Breast epithelium (tissue), 4 donors: ENCODE measurements at places on chromosomes 4 and X. TPM values are rescaled to one million over a fixed set of nuclear protein-coding genes. Genes with fewer than 3 reads are reported as not detected.

Gene GATA1
- total RNA-seq = not detected

Gene PRAF2
- total RNA-seq = 5.9 TPM

Gene CACNA1F
- total RNA-seq = 0.48 TPM

Gene RHOXF2
- total RNA-seq = not detected

Gene FAM114A1
- total RNA-seq = 85.9 TPM

Gene ZFP92
- 1.3 TPM for total RNA-seq

Gene CXCL10
- not detected for total RNA-seq

GRCh38 chrX:34859191-34859590, 83.4 kb upstream of the FAM47B start:
- peaks cover 28% of the 10 kb centered on the region for H3K27me3 ChIP-seq
- DNase-seq = no peak
- H3K4me1 ChIP-seq = no peaks in the 10 kb centered on the region
- no peak overlapping the region for H3K4me3 ChIP-seq
- H3K27ac ChIP-seq = no peak overlapping the region
- no peaks in the 10 kb centered on the region for H3K36me3 ChIP-seq

DNA sequence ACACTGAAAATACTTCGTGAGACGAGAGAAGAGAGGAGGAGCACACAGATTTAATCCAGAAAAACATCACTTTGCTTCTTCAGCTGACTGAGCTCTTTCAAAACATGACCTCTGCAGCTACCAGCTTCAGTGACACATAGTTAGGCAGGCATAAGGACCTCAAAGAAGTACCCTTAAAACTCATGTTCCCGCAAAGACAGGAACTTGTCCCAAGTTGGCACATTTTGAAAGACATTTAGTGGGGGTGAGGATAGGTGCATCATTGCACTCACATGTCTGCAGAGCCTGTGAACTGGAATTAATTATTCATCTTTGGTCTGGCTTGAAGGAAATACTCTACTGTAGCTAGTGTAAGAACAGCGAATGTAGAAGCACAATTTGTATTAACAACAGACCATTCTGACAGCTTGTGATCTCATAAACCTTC, 221.8 kb downstream of the MGST2 start:
- H3K4me1 ChIP-seq = no peaks in the 10 kb centered on the region
- H3K4me3 ChIP-seq = peak overlapping the region; percentile 22
- no peaks in the 10 kb centered on the region for H3K36me3 ChIP-seq
- no peak for DNase-seq

- H3K27ac ChIP-seq = no peak overlapping the region
- H3K27me3 ChIP-seq = no peaks in the 10 kb centered on the region
- DNase-seq = no peak
- no peaks in the 10 kb centered on the region for H3K36me3 ChIP-seq
- peak overlapping the region; percentile 37 for H3K4me3 ChIP-seq
- no peaks in the 10 kb centered on the region for H3K4me1 ChIP-seq
These were observed 7.2 kb upstream of the PRDM8 start for GRCh38 chr4:80189956-80190677.

DNA sequence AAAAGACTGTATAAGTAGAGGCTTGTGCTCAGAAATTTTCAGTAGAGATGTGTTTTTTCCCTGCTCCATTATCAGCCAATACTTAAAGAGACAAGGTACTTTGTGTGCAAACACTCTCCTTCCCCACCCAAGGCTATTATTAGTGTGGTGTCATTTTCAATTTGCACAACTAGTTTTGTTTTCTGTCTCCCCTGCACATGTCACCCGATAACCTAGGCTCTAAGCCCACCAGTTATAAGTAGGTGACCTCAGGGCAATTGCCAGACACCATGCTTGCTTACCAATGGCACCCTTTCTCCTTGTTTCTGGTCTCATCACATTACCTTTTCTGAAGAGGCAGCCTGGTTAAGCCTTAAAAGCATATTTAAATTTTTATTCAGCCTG, 8.0 kb upstream of the GUCY1A1 start:
- H3K27ac ChIP-seq = no peak overlapping the region
- no peak overlapping the region for H3K4me3 ChIP-seq
- H3K27me3 ChIP-seq = no peaks in the 10 kb centered on the region
- no peak for DNase-seq

DNA sequence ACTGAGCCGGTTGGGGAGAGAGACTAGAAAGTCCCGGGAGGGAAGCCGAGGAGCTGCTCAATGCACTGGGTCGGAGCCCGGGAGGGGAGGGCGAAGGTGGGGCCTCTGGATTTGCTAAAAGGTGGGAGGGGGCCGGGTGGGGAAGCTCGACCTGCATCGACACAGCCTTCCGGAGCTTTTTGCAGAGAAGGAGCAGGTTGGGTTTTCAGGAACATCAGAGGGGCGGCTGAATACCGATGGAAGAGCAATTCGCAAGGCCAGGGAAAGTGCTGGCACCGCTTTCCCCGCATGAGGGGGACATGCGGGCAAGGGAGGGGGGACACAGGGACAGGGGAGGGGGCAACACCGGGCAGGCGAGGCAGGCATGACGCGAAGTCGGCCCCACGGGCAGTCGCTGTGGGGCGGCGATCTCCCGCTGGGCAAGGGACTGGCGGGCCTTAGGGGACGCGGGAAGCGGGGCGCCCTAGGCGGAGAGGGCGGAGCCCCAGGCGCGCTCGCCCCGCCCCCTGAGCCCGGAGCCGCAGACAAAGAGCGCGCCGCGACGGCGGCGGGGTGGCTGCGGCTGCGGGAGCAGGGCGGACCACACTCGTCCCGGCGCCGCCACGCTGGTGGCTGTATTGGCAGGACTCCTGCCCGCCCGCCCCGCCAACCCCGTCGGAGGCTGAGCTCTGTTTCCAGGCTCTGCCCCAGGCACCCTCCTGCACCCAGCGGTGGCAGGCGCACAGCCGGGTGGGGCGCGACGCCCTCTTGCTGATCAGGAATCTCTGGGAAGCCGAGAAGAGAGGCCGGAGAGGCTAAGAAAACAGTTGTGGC, 11.6 kb downstream of the PDZD4 start:
- DNase-seq = no peak
- H3K36me3 ChIP-seq = no peaks in the 10 kb centered on the region
- H3K27ac ChIP-seq = no peak overlapping the region
- H3K4me3 ChIP-seq = peak overlapping the region; percentile 65
- H3K4me1 ChIP-seq = no peaks in the 10 kb centered on the region

DNA sequence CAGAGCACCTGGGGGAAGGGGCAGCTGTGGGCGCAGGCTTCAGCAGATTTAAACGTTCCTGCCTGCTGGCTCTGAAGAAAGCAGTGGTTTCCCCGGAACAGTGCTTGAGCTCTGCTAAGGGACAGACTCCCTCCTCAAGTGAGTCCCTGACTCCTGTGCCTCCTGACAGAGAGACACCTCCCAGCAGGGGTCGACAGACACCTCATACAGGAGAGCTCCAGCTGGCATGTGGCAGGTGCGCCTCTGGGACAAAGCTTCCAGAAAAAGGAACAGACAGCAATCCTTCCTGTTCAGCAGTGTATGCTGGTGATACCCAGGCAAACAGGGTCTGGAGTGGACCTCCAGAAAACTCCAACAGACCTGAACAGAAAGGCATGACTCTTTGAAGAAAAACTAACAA, 68.1 kb downstream of the ZC4H2 start:
- no peak overlapping the region for H3K4me3 ChIP-seq
- no peaks in the 10 kb centered on the region for H3K4me1 ChIP-seq
- no peaks in the 10 kb centered on the region for H3K27me3 ChIP-seq
- no peak overlapping the region for H3K27ac ChIP-seq
- no peaks in the 10 kb centered on the region for H3K36me3 ChIP-seq
- DNase-seq = no peak

GRCh38 chr4:38661371-38661770, 2.6 kb upstream of the KLF3 start:
- no peaks in the 10 kb centered on the region for H3K27me3 ChIP-seq
- H3K27ac ChIP-seq = no peak overlapping the region
- peaks cover 7% of the 10 kb centered on the region for H3K4me1 ChIP-seq
- DNase-seq = no peak

- no peak overlapping the region for H3K4me3 ChIP-seq
- no peak overlapping the region for H3K27ac ChIP-seq
- H3K36me3 ChIP-seq = no peaks in the 10 kb centered on the region
- no peaks in the 10 kb centered on the region for H3K27me3 ChIP-seq
- no peaks in the 10 kb centered on the region for H3K4me1 ChIP-seq
These were observed 1422.0 kb downstream of the ADGRL3 start for GRCh38 chr4:62622089-62622488.

DNA sequence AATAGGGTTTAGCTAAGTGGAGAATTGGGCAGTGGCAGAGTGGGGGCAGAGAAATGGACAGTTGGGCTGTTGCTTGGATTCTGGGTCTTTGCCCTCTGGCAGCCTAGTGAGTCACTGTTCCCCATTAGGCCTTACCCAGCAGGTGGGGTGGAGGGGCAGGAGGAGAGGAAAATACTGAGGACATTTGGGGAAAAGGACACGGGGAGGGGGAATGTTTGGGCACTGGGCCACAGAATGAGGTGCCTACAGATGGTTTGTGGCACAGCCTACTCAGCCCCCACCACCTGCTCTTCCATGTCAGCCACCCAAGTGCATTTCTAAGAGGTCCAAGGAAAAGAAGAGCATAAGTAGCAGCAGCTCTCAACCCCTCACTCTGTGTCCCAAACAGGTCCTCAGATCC, 13.0 kb downstream of the SLC16A2 start:
- H3K27me3 ChIP-seq = peaks cover 31% of the 10 kb centered on the region
- H3K27ac ChIP-seq = no peak overlapping the region
- H3K4me3 ChIP-seq = no peak overlapping the region
- no peaks in the 10 kb centered on the region for H3K36me3 ChIP-seq

GRCh38 chr4:152591396-152591795, 55.5 kb upstream of the FBXW7 start:
- H3K27me3 ChIP-seq = no peaks in the 10 kb centered on the region
- H3K4me1 ChIP-seq = no peaks in the 10 kb centered on the region
- peak overlapping the region; percentile 2 for H3K4me3 ChIP-seq
- DNase-seq = no peak
- H3K27ac ChIP-seq = peak overlapping the region; percentile 77

DNA sequence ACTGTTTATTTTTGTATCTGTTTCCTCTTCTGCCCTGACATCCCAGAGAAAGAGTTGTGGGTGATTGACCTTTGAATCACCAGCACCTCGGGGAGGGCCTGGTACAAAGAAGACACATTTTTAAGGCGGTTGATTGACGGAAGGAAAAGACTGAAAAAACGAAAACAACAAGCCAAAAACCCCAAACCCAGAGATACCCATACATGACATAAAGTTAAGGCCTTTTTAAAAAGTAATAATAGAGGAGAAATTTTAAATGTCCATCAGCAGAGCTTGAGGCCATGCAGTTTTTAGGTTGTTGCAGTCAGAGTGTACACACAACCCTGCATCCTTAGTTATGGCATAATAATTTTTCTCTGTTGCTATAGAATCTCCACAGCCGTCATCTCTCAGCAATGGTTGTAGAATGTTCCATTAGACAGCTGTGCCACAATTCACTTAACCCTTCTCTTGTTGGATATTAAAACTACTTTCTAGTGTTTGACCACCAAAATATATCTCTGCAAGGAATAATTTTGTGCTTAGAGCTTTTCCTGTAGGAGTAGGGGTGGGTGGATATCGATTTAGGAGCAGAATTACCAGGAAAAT, 110.2 kb downstream of the GNL3L start:
- DNase-seq = no peak
- no peaks in the 10 kb centered on the region for H3K4me1 ChIP-seq
- H3K27me3 ChIP-seq = no peaks in the 10 kb centered on the region
- no peaks in the 10 kb centered on the region for H3K36me3 ChIP-seq

- H3K27ac ChIP-seq = no peak overlapping the region
- no peak overlapping the region for H3K4me3 ChIP-seq
- no peaks in the 10 kb centered on the region for H3K4me1 ChIP-seq
- DNase-seq = no peak
- H3K36me3 ChIP-seq = no peaks in the 10 kb centered on the region
These were observed 336.2 kb downstream of the MID1IP1 start for GRCh38 chrX:39137363-39137954.

DNA sequence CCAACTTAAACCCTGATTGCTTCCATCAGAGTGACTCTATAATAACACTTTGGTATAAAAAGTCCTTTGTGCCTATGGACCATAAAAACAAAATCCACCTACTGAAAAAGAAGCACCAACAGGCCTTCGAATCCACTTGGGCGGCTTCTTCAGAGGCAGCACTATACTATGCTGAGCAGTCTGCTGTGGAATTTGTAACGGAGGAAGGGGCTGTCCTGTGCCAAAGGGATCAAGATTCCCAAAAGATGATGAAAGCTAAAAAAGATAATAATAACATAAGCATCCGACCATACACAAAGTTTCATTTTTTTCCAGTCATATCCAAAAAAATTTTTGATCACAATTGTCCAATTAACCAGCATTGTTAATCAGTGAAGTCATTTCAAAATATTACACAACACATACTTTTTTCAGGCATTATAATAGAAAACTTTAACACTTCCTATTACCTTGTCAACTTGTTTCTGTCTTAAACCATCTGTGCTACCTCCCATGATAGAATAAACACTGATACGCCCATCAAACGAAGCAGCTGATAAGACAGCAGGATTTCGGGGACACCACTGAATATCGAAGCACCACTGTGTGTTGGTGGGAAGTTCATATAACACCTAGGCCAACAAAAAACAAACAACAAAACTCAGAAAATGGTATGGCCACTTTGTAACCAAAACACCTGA, 24.1 kb downstream of the SEC31A start:
- no peak overlapping the region for H3K27ac ChIP-seq
- peaks cover 19% of the 10 kb centered on the region for H3K36me3 ChIP-seq
- no peaks in the 10 kb centered on the region for H3K4me1 ChIP-seq
- no peaks in the 10 kb centered on the region for H3K27me3 ChIP-seq
- no peak for DNase-seq

- DNase-seq = no peak
- no peaks in the 10 kb centered on the region for H3K4me1 ChIP-seq
- no peak overlapping the region for H3K27ac ChIP-seq
- H3K36me3 ChIP-seq = no peaks in the 10 kb centered on the region
These were observed 165.7 kb downstream of the BANK1 start for GRCh38 chr4:101956068-101956825.
